ENCODE measurements at places on chromosomes 6 and 20. TPM values are rescaled to one million over a fixed set of nuclear protein-coding genes. Genes with fewer than 3 reads are reported as not detected.

The KCNK16 gene
- total RNA-seq, result not detected

The ELOVL2 gene
- total RNA-seq, result 0.86 TPM

- no peak for DNase-seq
- H3K4me3 ChIP-seq, result no peak overlapping the region
- peaks cover 13% of the 10 kb centered on the region for H3K4me1 ChIP-seq
- peaks cover 24% of the 10 kb centered on the region for H3K36me3 ChIP-seq
- no peaks in the 10 kb centered on the region for H3K27me3 ChIP-seq
These were observed 384.1 kb downstream of the LAMA2 start for GRCh38 chr6:129267028-129267427.

DNA sequence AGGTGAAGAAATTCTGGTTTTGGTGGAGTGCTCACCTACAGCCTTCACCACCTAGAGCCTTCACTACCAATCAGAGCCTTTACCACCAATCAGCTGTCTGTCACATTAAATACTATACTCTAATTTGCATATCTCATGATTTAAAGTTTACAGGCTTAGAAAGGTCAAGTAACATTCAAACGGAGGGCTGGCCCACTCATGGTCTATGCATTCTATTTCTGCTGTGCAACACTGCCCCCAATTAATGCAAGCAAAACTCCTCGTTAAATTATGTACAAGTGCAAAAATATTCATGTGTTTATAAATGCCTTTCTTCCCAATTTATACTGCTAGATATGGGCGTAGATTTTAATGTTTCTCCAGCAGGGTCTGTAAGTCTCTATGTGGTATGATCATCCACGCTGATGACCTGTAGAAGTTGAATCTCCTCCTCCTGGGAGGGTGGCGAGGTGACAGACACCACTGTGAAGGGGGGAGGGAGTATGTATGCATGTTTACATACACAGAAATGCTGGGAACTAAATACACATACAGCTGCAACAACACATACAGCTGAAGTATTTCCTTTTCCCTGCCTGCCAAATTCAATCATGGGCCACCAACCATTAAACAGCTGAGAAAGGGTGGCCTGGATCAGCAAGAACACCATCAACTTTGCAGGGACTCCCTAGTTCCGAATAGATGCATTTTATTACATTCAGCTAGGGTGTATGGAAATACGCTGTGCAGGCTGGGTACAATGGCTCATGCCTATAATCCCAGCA, 13.1 kb downstream of the RRAGD start:
- no peak overlapping the region for H3K27ac ChIP-seq
- no peaks in the 10 kb centered on the region for H3K4me1 ChIP-seq
- no peak overlapping the region for H3K4me3 ChIP-seq
- H3K36me3 ChIP-seq, result no peaks in the 10 kb centered on the region

DNA sequence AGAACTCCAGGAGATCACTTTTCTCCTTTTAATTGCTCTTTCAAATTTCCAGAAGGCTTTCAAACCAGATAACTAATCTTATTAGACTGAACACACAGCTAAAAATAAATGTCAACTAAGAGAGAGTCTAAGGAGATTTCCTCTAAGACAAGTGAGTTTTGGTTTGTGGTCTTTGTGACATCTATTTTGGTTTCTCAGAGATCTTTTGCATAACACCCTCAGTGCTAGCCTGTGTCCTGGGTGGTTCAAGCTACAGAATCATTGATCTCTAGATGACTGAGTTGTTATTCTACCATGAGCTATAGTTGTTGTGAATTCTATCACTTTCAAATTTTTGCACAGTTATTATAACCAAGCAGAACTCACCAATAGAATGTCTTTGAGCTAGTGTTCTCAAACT, 49.1 kb upstream of the PLCB4 start:
- no peak for DNase-seq
- no peak overlapping the region for H3K27ac ChIP-seq
- H3K4me3 ChIP-seq, result no peak overlapping the region
- no peaks in the 10 kb centered on the region for H3K36me3 ChIP-seq
- H3K27me3 ChIP-seq, result no peaks in the 10 kb centered on the region
